ENCODE measurements at places on chromosomes 7 and 10.

- DNase-seq, result no peak
Observed at GRCh38 chr10:59245686-59246085, 69.2 kb downstream of the PHYHIPL start.

DNA sequence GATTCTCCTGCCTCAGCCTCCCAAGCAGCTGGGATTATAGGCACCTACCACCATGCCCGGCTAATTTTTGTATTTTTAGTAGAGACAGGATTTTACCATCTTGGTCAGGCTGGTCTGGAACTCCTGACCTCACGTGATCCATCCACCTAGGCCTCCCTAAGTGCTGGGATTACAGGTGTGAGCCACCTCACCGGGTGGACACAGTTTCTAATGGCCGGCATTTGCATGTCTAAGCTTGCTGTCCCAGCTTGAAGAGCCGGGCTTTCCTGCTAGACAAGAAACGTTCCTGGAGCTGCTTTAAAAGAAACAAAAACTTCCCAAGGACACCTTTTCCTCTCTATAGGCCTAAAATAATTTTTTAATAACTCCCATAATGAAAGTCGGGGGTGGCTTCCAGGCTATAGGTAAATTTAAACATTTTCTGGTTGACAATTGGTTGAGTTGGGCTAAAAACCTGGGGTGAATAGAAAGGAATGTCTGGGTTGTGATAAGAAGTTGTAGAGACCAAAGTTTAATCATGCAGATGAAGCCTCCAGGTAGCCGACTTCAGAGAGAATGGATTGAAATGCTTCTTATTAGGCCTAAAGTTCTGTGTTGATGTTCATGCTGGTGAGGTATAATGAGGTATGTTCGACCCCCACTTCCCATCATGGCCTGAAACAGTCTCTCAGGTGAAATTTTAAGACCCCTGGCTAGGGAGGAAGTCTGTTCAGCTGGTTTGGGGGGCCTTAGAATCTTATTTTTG is 8.8 kb downstream of the ACADSB start:
- DNase-seq, result no peak

GRCh38 chr7:53531-53930 is 138.8 kb upstream of the FAM20C start:
- DNase-seq, result no peak

GRCh38 chr7:2036786-2037185 is 196.0 kb downstream of the MAD1L1 start:
- no peak for DNase-seq

- no peak for DNase-seq
Observed at GRCh38 chr7:144786522-144786921, 49.3 kb downstream of the TPK1 start.

DNA sequence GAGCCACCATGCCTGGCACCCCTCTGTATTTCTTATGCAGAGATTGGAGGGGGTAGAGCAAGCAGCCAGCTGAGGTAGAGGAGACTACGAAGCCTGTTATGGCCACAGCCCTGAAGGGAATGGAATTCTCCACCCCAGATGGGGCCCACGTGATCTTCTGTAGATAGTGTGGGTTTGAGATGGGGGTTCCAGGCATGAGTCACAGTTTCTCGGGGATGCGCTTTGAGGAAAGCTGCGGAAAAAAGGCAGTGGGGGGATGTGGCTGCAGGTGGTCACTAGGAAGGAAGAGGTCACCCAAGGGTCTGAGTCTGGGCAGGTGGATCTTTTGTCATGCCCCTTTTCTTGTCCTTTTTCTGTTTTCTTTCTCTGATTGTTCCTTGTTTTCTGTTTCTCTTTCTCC is 11.5 kb downstream of the FAM131B start:
- DNase-seq, result no peak

GRCh38 chr10:72616716-72617115 is 9.2 kb downstream of the MICU1 start:
- no peak for DNase-seq
